Neural crest cell (in vitro differentiated cells): ENCODE measurements at places on chromosomes 3 and 15.

DNA sequence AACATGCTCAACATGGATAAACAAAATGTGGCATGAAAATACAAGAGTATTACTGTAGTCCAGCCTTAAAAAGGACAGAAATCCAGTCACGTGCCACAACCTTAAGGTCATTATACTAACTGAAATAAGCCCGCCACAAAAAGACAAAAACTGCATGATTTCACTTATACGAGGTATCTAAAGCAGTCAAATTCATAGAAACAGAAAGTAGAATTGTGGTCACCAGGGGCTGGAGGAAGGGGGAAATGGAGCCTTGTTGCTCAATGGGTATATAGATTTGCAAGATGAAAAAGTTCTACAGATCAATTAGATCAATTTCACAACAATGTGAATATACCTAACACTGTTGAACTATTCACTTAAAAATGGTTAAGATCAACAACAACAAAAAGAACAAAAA is 7.4 kb downstream of the GLB1 start:
- no peak for DNase-seq

- no peak for DNase-seq
Observed at GRCh38 chr3:28376424-28376823, 27.8 kb upstream of the AZI2 start.

DNA sequence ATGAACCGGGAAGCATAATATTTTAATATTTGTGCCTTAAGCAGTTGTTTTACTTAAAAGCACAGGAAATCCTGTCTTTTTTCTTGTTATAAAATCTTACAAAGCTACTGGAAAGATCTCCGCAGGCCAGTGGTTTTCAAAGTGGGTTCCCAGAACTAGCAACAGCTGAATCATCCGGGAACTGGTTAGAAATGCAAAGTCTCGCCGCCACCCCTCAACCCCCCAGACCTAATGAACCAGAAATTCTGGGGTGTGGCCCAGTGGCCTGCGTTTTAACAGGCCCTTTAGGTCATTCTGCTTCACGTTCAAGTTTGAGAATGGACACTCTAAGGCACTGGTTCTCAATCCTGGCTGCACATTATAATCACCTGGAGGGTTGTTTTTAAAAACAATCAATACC is 74.7 kb downstream of the PDZRN3 start:
- no peak for DNase-seq

GRCh38 chr3:177429771-177430170 is 232.5 kb upstream of the TBL1XR1 start:
- no peak for DNase-seq

DNA sequence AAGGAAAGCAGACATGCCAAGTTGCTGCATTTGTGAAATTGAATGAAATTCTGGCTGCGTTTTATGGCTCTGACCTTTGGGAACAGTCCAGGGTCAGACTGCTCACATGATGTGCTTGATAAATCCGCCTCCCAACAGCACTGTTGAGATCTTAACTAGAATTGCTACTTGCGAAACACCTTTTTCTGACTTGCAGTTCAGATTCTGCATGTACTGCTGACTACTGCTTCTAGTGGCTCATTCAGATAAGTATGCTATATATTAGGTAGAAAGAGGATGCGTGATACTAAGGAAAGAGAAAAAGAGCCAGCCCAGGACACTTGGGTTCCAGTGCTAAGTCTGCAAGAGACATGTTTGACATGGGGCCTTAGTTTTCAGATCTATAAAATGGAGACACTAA is 129.4 kb downstream of the LPP start:
- DNase-seq: no peak
